NCI-H69 (cell line): ENCODE measurements at places on chromosomes 13 and 19.
A peak's percentile ranks its signal among the peaks of the same experiment; 100 is the strongest.

- no peak for DNase-seq
Observed at GRCh38 chr19:50602496-50602895, 34.3 kb upstream of the LRRC4B start.

GRCh38 chr19:3796358-3796757 lies 10.2 kb upstream of the MATK start:
- DNase-seq, result no peak

- no peak for DNase-seq
Observed at GRCh38 chr19:8332976-8333766, 9.9 kb downstream of the KANK3 start.

DNA sequence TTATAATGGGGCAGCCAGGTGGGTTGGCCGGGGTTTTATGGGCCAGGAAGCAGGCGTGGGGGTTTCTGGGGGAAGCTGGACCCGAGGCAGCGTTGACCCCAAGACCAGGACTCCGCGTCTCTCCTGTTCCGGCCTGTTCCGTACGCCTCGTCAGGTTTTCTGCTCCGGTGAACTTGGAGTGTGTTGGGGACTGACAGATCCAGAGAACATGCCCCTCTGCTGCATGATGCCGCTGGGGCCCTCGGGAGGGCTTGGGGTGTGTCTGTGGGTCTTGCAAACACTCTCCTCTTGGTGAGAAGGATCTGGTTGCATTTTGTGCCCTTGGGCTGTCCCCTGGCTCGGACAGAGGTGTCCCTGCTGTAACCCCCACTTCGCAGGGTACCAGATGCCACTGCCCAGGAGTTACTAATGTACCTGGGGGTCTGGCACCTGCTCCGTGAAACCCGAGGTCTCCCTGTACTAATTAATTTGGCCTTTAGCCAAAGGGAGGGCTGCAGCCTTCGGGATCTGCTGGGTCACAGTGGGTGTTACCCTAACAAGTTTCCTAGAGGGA lies 15.6 kb downstream of the KDM4B start:
- DNase-seq, result peak; percentile 80

DNA sequence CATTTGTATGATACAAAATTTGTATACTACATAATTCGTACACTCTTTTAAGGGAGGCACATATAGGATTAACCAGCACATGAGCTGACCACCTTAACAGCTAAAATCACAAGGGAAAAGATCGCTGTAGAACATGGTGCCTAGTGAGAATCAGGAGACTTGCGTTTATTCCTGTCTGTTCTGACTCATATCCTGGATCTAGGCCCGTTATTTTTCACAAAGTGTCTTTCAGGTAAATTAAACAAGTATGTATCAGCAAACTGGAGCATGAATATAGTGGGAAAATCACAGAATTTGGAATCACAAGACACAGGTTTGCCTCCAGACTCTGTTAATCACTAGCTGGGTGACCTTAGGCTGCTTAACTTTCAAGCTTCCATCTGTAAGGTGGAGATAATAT lies 47.5 kb upstream of the ESD start:
- DNase-seq, result no peak

- no peak for DNase-seq
Observed at GRCh38 chr19:33620611-33621010, 1.1 kb upstream of the CHST8 start.
